Cardiac muscle cell (in vitro differentiated cells and primary cell): ENCODE measurements at places on chromosomes 2 and 18.

GRCh38 chr2:191951832-191952231 lies 104.9 kb upstream of the CAVIN2 start:
- DNase-seq, result no peak

DNA sequence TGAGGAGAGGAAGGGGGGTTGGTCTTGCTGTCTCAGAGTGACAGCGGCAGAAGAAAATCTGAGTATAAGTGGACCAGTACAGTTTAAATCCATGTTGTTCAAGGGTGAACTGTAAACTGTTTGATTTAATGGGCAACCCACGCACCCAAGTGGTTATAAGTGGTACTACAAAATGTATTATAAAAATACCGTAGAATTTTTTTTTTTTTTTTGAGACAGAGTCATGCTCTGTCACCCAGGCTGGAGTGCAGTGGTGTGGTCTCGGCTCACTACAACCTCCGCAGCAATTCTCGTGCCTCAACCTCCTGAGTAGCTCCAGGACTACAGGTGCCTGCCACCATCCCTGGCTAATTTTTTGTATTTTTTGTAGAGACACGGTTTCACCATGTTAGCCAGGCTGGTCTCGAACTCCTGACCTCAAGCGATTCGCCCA lies 2.1 kb upstream of the CHCHD5 start:
- peak; percentile 60 for DNase-seq

DNA sequence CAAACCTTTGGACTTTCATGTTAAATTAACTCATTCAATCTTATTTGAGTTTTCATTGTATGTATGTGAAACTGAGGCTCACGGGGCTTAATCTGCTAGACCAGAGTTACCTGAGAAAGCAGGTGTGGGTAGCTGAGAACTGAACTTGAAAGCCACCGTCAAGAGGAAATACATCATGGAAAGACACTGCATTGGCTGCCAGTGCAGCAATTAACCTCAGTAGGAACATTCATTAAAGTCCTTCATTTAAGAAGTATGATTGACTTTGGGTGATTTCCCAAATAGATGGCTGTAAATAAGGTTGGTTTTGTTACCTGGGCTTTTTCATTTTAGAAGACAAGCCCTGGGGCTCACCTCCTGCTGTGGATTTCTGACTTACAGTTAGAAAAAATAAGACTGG lies 36.5 kb upstream of the MGAT5 start:
- DNase-seq, result no peak

- DNase-seq, result no peak
Observed at GRCh38 chr18:56455141-56455540, 183.3 kb downstream of the TXNL1 start.

DNA sequence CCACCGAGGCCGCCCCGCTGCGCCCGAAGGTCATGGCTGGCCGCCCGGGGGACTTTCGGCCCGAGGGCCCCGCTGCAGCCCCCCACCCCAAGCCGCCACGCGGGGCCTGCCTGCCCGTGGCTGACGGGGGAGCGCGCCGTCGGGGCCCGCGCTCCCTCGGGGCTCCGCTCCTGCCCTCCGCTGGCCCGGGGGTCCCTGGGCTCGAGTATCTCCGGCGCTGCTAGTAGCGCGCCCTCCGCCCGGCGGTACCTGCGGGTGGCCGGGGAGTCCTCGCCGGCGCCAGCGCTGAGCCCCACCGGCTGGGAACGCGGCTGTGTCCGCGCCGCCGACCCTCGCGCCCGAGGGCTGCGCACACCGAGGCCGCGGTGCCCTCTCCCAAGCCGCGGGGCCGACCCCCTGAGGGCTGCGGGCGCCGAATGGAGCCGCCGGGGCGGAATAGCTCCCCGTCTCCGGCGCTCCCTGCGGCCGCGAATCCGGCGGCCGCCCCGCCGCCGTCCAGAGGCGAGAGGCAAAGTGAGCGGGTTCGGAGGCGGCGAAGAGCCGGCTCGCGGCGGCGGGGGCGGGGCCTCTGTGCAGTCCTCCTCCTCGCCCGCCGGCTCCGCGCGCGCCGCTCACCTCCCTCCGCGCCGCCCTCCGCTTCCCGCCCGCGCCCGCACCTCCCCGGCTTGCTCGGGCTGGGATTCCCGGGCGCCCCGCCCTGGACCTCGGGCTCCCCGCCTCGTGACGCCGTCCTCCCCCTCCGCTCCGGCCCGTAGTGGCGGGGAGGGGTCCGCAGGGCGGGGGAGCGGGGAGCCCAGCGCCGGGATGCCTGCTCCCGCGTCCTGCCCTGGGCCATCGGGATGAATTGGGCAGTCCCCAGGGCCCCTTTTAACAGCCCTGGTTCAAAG lies at the start of gene KCNG3:
KCNG3 (minus strand) TSS at position 515 of the 887 bp plus-strand sequence; CDS start at position 34, 481 bp downstream.
- DNase-seq, result peak; percentile 64

- no peak for DNase-seq
Observed at GRCh38 chr2:196884368-196884767, 42.1 kb downstream of the PGAP1 start.

GRCh38 chr2:234898534-234899053 lies 53.2 kb upstream of the SH3BP4 start:
- no peak for DNase-seq

DNA sequence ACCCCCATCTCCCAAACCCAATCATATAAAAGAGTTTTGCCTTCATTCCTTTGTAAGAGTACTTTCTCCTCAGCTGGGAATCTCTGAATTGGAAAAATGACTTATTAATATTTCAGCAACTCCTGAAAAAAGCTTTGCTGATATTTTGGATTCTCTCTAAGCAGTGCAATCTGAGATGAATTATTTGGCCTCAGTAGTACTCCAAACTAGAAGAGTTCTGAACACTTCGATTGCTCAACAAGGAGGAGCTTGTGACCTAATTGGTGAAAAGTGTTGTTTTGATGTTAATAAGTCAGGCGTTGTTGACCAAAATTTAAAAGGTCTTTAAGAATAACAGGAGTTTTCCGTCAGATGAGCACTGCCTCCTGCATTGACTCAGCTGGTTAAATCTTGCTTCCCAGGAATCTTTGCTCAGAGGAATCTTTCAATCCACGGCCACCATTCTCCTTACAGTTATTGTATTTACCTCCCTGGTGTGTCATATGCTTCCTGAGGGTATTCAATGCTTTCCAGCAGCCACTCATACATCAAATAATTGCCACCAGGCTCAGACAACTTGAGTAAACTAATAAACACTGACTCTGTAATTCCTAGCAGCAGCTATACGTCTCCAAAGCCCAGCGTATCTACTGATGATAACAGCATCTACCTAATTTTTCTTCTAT lies 24.5 kb upstream of the LIPG start:
- no peak for DNase-seq

- peak; percentile 60 for DNase-seq
Observed at GRCh38 chr2:174605687-174606086, 8.1 kb upstream of the WIPF1 start.

- peak; percentile 13 for DNase-seq
Observed at GRCh38 chr18:63144748-63145147, 174.8 kb downstream of the BCL2 start.

DNA sequence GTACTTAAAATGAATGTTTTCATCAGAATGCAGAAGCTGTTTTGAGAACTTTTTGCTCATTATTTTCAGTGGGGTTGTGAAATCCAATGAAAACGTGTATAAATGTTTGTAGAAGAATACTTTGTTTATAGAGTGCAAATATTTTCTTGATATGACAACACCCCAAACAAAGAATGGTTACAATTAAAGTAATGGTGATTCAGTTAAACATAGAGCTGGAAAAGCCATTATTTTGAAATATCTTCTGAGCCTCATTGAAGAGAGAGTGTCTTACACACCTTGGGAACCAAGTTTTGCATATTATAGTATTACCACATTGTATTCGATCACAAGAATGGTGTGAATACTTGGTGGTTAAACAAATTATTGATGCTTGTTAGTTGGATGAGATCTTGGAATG lies 48.7 kb downstream of the SPTBN1 start:
- no peak for DNase-seq

GRCh38 chr2:61658841-61659780 lies 121.0 kb upstream of the XPO1 start:
- peak; percentile 71 for DNase-seq

- DNase-seq, result no peak
Observed at GRCh38 chr2:119860924-119861323, 101.2 kb downstream of the PTPN4 start.

- DNase-seq, result peak; percentile 12
Observed at GRCh38 chr2:10762651-10763460, 41.4 kb downstream of the ATP6V1C2 start.

DNA sequence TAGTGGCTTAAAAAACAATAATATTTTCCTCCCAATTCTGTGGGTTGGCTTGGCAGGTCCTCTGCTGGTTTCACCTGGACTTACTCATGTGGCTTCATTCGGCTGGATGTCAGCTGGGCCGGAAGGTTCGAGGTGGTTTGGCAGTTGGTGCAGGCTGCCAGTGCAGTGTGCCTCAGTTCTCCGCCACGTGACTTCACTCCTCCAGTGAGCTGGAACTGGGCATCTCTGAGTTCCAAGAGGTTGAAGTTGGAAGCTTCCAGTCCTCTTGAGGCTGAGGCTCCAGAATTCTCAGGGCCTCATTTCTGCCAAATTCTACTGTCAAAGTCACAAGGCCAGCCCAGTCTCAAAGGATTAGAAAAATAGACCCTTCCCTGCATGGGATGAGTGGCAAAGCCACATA lies 83.4 kb upstream of the B3GNT7 start:
- no peak for DNase-seq

- DNase-seq, result peak; percentile 60
Observed at GRCh38 chr18:41767960-41768359, 187.1 kb upstream of the PIK3C3 start.

DNA sequence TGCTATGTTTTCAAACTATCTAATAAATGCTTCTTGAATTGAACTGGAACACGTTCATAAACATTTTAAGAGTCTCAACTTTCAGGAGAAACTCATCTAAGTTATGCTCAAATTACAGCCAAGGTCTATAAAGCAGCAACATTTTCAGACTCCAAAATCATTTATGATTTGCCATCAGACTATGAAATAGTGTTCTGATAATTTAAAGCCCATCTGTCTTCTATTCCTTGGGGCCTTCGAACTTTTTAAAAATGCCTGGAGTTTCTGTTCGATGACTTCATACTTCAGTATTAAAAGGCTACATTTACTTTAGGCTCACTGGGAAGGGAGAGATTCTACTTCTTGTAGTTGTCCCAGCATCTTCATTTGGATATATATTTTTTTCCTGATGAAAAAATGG lies 73.6 kb upstream of the NXPH2 start:
- DNase-seq, result no peak

GRCh38 chr2:97952357-97952756 lies 43.4 kb downstream of the TMEM131 start:
- no peak for DNase-seq

DNA sequence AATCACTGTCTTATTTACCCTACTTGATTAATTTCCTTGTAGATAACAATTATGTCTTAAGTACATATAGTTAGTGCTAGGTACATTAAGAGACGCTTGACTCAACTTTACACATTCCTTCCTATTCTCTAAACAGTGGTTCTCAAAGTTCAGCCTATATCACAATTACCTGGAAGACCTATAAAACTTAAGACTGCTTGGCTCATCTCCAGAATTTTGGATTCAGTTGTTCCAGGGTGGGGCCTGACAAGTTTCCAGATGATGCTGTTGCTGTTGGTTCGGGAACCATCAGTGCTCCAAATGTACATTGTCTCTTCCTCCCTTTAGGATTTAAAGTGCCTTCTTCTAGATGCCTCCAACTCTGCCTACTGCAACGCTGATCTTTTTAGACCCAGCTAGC lies 4.0 kb downstream of the PPP3R1 start:
- no peak for DNase-seq

GRCh38 chr2:19352946-19353720 lies 5.3 kb downstream of the OSR1 start:
- no peak for DNase-seq

GRCh38 chr18:45370255-45371010 lies 244.8 kb upstream of the SLC14A2 start:
- peak; percentile 82 for DNase-seq

GRCh38 chr18:22204996-22205395 lies 35.6 kb downstream of the GATA6 start:
- DNase-seq, result no peak

DNA sequence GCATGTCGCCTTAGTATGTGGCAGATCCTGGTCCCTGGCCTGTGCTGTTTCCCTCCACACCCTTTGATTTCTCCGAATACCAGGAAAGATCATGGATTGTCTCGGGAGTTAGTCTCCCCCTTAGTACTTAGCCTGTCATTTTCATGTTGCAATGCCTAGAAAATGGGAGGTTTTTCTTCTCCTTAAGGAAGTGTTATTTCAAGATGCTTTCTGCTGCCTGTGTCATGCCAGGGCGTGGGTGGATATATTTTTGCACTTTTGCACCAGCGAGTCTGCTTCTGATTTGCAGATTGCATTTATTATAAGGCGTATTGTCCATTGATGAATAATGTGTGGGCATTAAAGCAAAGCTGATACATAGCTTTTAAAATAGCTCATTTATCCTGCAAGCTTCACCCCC lies 223.5 kb downstream of the NEDD4L start:
- DNase-seq, result no peak

DNA sequence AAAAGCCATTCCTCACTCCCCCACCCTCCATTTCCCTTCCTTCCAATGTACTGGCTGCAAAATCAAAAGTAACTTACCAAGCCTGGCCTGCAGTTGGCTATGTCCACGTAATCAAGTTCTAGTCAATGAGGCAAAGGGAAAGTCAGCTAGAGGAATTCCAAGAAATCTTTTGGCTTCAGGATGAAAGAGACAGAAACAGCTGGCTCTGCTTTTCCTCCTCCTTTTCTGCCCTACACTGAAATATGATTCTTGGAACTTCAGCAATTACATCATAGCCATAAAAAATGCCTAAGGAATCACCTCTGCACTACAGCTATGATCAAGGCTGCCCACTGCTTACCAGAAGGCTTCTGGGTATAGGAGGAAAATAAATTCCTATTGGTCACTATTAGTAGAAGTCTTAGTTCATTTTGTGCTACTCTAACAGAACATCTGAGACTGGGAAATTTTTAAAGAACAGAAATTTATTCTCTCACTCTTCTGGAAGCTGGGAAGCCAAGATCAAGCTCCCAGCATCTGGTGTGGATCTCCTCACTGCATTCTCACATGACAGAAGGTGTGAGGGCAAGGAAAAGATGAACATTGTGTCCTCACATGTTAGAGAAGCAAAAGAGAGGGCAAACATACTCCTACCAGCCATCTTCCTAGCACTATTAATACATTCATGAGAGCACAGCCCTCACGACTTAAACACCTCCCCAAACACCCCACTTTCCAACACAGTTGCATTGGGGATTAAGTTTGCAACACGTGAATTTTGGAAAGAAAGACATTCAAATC lies 219.9 kb downstream of the TMX3 start:
- no peak for DNase-seq

GRCh38 chr2:224890372-224890771 lies 151.9 kb downstream of the DOCK10 start:
- DNase-seq, result no peak

GRCh38 chr18:13534631-13535030 lies 191.7 kb downstream of the FAM210A start:
- no peak for DNase-seq
